Activated CD4-positive, CD25-positive, alpha-beta regulatory T cell treated with anti-CD3 and anti-CD28 coated beads, Interleukin-2, amount 50 U/mL, for 72 hours (primary cell): ENCODE measurements at places on chromosomes 4 and X.
A peak's percentile ranks its signal among the peaks of the same experiment; 100 is the strongest.

DNA sequence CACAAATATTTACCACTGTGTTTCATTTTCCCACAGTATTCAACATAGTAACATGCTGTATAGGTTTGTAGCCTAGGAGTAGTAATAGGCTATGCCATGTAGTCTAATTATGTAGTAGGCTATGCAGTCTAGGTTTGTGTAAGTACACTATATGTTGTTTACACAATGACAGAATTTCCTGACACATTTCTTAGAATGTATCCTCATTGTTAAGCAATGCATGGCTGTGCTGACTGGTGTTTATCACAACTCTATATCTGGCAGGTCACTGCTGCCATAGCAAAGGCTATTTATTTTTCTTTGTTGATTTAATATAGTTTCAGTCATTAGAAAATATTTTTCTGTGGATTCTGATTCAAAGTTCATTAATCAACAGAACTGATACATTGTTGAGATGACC is 108.3 kb upstream of the TEX13A start:
- DNase-seq: no peak

GRCh38 chrX:71618787-71619186 is 476 bp upstream of the CXCR3 start:
- DNase-seq: peak; percentile 32

- DNase-seq: no peak
Observed at GRCh38 chr4:109155682-109156283, 146.7 kb downstream of the COL25A1 start.

GRCh38 chrX:16239211-16239610 is 71.9 kb downstream of the MAGEB17 start:
- DNase-seq: no peak

- DNase-seq: peak; percentile 74
Observed at GRCh38 chr4:139266583-139267257, 13.3 kb downstream of the MGARP start.

DNA sequence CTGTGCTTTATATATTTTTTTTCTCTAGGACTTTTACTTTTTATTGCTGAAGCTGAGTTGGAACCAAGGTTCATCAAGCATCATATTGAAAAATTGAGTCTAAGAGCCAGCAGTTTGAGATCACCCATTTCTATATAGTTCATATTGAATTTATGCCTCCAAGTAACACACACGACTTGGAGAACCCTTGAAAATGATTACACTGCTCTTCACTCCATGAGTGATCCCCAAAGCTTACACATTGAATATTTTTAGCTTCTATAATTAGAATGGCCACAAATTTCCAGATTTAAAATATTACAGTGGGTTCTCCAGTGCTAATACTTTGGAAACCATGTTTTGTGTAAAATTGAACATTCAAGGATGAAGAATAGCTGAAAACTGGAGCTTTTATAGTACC is 144.4 kb upstream of the SLC4A4 start:
- no peak for DNase-seq

DNA sequence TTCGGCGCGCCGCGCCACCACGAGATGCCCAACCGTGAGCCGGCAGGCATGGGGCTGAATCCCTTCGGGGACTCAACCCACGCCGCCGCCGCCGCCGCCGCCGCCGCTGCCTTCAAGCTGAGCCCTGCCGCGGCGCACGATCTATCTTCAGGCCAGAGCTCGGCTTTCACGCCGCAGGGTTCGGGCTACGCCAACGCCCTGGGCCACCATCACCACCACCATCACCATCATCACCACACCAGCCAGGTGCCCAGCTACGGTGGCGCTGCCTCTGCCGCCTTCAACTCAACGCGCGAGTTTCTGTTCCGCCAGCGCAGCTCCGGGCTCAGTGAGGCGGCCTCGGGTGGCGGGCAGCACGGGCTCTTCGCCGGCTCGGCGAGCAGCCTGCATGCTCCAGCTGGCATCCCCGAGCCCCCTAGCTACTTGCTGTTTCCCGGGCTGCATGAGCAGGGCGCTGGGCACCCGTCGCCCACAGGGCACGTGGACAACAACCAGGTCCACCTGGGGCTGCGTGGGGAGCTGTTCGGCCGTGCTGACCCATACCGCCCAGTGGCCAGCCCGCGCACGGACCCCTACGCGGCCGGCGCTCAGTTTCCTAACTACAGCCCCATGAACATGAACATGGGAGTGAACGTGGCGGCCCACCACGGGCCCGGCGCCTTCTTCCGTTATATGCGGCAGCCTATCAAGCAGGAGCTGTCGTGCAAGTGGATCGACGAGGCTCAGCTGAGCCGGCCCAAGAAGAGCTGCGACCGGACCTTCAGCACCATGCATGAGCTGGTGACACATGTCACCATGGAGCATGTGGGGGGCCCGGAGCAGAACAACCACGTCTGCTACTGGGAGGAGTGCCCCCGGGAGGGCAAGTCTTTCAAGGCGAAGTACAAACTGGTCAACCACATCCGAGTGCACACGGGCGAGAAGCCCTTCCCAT is 1.1 kb downstream of the ZIC3 start:
- DNase-seq: no peak

- DNase-seq: no peak
Observed at GRCh38 chr4:78720994-78721677, 55.0 kb upstream of the BMP2K start.

GRCh38 chr4:121741751-121742150 is 23.2 kb downstream of the SMIM43 start:
- no peak for DNase-seq

DNA sequence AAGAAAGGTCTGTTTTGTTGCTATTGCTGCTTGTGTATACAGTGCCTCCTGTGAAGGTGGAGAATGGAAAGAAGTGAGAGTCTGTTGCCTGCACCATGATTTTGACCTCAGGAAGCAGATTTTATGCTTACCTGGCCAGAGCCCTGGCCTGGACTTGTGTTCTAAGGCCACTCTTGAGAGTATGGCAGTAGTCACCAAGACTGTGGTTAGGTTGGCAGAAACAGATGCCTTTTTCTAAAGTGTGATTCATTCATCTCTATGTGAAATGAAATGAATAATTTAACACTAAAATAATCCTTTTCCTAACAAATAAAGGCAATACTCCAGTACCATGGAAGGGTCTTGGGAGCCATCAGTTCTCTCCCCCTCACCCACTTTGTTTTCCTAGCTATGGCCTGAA is 161.8 kb downstream of the DCLK2 start:
- no peak for DNase-seq

DNA sequence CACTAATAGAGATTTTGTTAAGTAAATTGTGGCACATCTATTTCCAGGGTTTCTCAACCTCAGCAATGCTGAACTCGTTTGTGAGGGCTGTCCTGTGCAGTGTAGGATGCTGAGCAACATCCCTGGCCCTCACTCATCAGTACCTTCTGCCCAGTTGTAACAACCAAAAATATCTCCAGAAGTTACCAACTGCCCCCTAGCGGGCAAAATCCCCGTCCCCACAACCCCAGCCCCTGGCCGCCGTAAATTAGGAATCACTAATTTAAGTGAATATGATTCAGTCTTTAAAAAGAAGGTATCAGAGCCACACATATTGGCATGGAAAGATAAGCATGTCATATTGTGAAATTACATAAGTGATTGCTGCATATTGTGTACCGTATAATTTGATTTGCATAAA is 123.4 kb downstream of the ASB9 start:
- peak; percentile 37 for DNase-seq

DNA sequence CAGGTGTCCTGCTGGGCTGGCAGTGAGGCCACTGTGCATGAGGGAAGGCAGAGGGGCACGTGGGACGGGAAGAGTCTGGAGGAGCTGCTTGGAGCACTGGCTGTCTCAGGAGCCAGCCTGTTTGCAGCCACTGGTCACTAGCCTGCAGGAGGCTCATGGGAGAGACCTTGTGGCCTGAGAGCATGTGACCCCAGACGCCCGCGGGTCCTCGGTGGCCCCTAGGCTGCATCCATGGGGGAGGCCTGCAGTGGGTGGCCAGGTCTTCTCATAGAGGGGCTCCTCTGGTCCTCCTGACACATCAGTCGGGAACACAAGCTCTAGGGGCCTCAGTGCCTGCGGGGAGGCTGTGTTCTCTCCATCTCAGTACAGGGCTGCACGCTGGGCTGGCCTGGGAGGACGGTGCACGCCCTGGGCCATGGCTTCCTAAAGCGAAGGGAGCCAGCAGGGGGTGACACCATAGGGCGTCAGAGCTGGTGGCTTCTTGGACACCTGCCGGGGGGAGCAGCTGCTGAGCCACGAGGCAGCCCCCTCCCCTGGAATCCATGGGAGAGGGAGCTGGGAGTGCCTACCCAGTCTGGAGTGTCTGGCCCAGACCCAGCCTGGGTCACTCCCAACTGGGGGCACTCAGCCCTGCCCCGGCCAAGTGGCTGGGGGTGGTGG is 12.3 kb downstream of the NAT8L start:
- DNase-seq: no peak

DNA sequence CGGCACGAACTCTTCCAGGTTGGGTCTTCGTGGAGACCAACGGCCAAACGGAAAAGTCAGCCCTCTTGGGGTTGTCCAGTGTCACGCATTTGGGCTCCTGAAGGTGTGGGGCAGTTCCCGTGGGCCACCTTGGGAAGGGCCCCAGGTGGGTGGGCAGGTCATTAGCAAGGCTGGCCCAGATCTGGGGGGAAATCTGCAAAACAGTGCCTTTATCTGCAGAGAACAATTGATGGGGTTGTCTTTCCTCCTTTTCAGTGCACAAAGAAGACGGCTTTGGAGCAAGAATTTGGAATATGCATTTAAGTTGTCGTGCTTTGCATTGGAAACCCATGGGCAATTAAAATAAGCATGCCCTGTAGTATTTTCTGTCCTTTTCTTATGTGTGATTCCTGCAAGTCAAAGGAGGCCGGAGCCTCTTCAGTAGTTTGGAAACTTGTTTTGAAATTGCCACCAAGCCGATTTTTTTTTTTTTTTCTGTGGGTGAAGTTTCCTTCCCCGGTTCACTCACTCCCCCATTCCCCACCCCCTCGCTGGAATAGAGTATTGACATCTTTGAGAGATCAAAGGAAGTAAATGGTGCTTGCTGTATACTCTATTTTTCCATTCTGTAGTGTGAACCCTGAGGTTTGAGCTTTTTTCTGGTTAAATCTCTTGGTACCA is 9.8 kb downstream of the ZIC3 start:
- no peak for DNase-seq

DNA sequence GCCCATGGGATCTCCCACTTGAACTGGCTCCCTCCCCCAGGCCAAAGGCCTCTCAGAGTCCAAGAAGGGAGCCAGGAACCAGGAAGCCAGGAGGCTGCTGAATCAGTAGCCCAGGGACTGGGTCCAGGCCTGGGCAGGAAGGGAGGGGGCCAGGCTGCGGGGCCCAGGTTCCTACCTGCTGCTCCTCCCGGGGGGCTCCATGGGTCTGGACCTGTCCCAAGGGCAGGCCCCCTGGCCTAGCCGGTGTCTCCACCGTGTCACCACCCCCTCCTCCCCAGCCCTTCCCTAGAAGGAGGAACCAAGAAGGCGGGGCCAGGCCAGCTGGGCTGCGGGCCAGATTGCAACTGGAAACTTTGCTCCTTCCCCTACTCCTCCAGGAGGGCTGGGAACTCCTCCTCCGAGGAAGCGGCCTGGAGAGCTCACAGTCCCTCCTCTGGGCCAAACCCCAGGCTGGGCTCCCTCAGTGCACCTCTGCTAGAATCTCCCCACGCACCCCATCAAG is at the start of gene IQSEC2:
Gene IQSEC2 (minus strand): TSS at position 264 of the 502 bp plus-strand sequence.
- DNase-seq: no peak

- no peak for DNase-seq
Observed at GRCh38 chr4:14225688-14226207, 598.2 kb upstream of the BOD1L1 start.

GRCh38 chr4:61619528-61619927 is 419.4 kb downstream of the ADGRL3 start:
- DNase-seq: no peak

GRCh38 chrX:12895866-12896265 is 10.6 kb upstream of the TLR8 start:
- no peak for DNase-seq

DNA sequence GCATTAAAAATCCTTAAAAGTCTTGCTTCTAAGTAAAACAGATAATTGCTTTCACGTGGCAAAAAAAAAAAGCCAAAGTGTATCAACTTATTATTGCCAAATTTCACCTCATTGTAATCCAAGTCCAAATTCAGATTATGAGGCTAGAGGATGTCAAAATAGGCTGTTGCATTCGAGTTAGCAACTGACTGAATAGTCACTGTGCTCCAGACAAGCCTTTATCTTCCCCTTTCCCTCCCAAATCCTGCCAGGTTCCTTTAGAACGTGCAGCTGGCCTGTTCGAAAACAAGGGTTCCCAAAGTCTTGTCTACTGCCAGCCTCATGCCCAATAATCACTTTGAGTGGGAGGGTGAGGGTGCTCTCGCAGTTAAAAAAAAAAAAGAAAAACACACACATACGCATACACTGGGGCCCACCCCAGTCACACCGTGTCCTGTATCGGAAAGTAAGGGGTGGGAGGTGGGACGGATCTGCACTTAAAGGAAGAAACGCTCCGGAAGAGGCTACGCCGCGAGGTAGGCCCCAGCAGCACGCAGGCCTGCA is 603 bp downstream of the MAD2L1 start:
- DNase-seq: no peak

GRCh38 chr4:86296865-86297264 is 63.0 kb downstream of the MAPK10 start:
- DNase-seq: no peak

GRCh38 chrX:53071604-53072417 is 10.4 kb upstream of the TSPYL2 start:
- peak; percentile 63 for DNase-seq

DNA sequence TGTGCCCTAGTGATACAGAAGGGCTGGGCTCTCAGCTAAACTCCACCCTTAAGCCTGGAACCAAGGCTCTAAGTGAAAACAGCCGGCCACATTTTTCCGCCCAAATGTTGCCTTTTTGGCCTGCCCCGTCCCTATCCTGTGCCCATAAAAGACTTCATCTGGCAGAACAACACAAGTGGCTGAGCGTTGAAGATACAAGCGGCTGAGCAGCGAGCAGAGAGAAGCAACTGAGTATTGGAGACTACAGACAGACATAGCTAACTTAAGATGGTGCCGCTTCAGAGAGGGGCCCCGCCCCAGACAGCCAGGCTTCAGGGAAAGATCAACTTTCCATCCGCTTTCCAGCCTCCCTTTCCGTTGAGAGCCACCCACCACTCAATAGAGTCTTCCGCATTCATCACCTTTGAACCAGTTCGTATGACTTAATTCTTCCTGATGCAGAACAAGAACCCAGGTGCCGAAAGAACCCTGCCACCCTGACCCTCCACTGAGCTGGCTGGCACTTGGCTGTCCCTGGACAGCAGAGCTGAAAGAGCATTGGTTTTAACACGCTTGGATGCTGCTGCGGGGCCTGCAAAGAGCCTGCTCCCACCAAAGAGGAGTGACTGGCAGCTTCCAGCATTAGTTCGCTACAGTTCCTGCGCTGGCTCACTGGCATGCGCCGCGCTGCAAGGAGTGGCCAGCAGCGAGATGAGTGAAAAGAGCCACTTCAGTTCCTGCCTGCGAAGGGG is 853.2 kb upstream of the INTU start:
- no peak for DNase-seq

- DNase-seq: no peak
Observed at GRCh38 chr4:169993531-169993930, 32.7 kb downstream of the MFAP3L start.
